Renal pelvis (tissue), 12 donors: ENCODE measurements at places on chromosomes 7 and 10. TPM values are rescaled to one million over a fixed set of nuclear protein-coding genes. Genes with fewer than 3 reads are reported as not detected.

The SPDYE2 gene
- polyA plus RNA-seq = 16.6 TPM

The GIMAP6 gene
- polyA plus RNA-seq = 16.3 TPM

The OR9A2 gene
- not detected for polyA plus RNA-seq

The ETV1 gene
- 33.2 TPM for polyA plus RNA-seq

The VTI1A gene
- 18.9 TPM for polyA plus RNA-seq

The UCMA gene
- polyA plus RNA-seq = not detected

The LRIT1 gene
- not detected for polyA plus RNA-seq

The SMO gene
- 121 TPM for polyA plus RNA-seq

The COBL gene
- 26.5 TPM for polyA plus RNA-seq

The FOXI2 gene
- 1.4 TPM for polyA plus RNA-seq

The LHFPL3 gene
- polyA plus RNA-seq = 4.6 TPM

The MUC3A gene
- polyA plus RNA-seq = 0.97 TPM

The SPOCK2 gene
- 156 TPM for polyA plus RNA-seq

The ZNF727 gene
- polyA plus RNA-seq = not detected

The LAMB4 gene
- polyA plus RNA-seq = 2.0 TPM

The DYDC2 gene
- 1.8 TPM for polyA plus RNA-seq

The ZNF22 gene
- polyA plus RNA-seq = 76.5 TPM

The STEAP2 gene
- polyA plus RNA-seq = 18.9 TPM

The HNRNPF gene
- polyA plus RNA-seq = 207 TPM

The CDHR3 gene
- 12.6 TPM for polyA plus RNA-seq

The NEURL1 gene
- 1.9 TPM for polyA plus RNA-seq

The CALML5 gene
- polyA plus RNA-seq = not detected

The ITGB8 gene
- 55.8 TPM for polyA plus RNA-seq
